Stimulated activated CD8-positive, alpha-beta memory T cell treated with anti-CD3 and anti-CD28 coated beads, Interleukin-15, amount 100 ng/mL, for 1 hour (primary cell): ENCODE measurements at places on chromosomes 5 and 9.

DNA sequence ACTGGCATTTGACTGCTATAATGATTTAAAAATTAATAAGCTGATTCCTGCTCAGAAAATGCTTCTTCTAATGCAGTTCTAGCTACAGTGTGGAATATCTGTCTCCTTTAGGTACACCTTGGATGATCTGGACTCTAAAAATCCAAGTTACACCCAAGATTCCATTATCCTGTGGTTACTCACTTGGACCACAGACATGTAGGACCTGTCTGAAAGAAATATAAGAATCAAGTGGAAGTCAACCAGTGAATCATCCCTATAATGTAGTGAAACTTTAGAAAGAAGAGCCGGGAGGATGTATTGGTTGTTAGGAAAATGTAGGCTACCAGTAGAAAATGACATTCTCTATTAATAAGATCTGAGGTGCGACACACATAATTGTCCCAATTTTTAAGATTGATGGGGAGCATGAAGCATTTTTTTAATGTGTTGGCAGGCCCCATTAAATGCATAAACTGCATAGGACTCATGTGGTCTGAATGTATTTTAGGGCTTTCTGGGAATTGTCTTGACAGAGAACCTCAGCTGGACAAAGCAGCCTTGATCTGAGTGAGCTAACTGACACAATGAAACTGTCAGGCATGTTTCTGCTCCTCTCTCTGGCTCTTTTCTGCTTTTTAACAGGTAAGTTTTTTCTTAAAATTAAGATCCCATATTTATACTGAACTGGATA, at the start of gene SPINK6:
Gene SPINK6, plus strand, starts transcription at position 512 of the 673 bp plus-strand sequence. Its CDS starts 55 bp downstream, at position 567.
- DNase-seq: no peak

- DNase-seq: no peak
Measured at GRCh38 chr5:112159435-112159834, 259.6 kb downstream of the EPB41L4A start.

DNA sequence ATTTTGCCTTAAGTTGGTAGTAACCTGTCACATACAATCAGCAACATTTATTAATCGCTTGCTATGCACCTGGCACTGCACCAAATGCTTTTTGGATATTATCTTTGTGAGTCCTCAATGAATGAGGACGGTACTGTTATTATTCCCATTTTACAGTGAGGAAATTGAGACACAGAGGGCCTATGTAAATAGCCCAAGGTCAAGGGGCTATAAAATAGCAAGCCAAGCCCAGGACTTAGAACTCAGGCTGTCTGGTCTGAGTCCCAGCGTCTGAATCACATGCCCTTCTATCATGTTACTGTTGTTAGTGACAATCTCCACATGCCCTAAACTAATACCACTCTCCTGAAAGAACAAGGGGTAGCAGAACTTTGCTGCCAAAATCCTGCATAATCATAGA, 60.0 kb downstream of the ERAP1 start:
- no peak for DNase-seq

DNA sequence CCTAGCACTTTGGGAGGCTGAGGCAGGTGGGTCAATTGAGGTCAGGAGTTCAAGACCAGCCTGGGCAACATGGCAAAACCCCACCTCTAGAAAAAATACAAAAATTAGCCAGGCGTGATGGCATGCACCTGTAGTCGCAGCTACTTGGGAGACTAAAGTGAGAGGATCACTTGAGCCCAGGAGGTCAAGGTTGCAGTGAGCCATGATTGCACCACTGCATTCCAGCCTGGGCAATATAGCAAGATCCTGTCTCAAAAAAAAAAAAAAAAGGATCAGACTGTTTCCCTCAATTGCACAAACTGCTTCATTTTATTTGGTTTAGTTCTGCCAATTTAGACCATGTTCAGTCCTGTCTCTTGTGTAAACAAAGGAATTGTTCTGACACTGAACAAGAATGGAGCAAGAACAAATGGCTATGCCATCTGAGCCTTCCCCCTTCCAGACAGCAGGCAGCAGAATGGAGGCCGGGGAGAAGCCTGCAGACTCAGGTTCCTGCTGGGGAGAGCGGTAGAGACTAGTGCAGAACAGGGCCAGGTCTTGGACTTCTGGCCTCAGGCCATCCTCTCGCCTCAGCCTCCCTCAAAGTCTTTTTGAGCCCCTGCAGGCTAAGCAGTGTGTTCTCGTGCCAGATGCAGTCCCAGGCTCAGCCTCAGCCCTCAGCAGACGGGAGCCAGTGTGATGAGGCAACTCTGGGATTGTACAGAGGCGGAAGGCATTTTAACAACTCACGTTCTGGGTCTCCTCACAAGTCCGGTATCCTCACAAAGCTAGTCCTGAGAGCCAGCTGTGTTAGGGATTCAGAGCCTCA, 18.2 kb downstream of the HNRNPH1 start:
- no peak for DNase-seq

- DNase-seq: no peak
Measured at GRCh38 chr5:81183811-81184748, 49.0 kb upstream of the CKMT2 start.

DNA sequence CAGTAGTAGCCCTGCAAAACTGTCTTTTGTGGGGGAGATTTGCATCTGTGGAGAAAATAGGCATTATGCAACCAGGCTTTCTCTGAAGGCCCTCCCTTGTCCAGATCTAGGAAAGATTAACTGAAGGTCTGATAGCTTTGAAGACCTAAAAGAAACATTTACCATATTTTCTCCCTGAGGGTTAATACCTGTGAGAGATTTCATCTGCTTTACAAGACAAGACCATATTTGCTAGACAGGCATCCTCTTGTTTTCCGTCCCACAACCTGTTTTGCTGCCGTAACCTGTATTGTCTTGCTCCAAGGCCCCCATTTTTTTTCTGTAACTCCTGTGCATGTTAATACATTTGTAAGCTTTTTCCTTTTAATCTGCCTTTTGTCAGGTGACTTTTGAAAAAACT, 1985.2 kb upstream of the CDH9 start:
- no peak for DNase-seq

DNA sequence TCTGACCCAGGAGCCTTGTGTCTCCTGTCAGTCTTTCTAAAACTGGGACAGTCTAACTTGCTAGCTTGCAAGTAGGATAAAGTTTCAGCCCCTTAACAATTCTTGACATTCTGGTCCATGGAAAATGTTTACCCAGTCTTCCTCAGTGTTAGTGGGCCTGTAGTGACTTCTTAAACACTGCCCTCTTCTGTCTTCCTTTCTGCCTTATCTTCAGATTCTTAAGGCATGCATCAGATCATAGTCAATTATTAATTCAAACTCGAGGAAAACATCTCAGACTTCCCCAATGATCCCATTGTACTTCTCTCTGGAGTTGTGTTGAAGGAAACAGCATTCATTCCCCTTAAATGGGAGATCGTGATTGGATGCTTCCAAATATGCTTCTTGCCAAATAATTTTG, 1199.8 kb downstream of the DTWD2 start:
- no peak for DNase-seq

GRCh38 chr5:73265641-73266040, 92.6 kb downstream of the TMEM174 start:
- DNase-seq: no peak

GRCh38 chr5:117013280-117013877, 438.8 kb upstream of the SEMA6A start:
- DNase-seq: no peak

GRCh38 chr9:36120705-36121104, 15.8 kb upstream of the GLIPR2 start:
- no peak for DNase-seq

DNA sequence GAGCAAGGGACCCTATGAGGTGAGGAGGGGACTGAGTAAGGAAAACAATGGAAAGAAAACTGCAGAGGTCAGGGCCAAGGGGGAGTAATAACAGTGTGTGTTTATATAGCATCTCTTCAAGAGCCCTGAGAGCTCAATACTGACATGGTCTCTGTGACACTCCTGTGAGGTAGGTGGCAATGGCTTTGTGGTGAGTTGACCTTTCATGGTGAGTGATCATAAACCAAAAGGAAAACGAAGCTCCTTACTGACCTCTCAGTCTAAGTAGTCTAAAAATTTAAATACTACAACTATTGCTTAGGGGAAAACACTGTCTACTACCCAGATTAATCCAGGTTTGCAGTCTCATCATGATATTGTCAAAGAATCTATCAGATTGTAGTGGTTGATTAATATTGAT, 130.9 kb downstream of the SNCAIP start:
- DNase-seq: no peak

DNA sequence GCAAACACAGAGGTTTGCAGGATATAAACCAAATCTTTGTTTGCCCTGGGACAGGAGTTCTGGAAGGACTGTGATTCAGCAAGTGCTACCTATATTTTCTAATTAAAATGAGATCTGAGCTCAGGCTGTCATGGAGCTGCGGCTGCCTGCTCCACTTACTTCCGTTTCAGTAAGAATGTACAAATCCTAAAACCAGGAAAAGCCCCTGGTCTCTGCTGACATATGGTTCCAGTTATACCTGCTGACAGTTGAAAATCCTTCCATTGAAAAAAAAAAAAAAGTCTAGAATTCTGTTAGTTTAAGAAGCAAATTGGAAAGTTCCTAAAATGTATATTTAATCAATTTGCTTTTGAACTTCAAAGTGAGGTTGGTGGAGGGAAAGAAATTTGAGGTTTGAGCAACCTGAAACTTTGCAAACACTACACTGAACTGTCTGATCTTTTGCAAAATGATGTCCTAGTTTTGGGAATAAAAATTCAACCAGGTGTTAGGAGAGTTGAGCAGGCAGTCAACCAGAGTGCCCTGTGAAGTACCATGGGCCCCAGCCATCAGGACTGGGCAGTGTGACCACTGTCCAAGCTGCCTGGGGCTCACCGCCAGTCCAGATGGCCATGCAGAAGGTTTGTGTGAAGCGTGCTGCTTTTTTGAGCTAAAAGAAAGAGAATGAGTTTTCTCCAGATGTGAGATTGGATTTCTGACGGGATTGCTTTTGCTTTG, 50.6 kb downstream of the SHB start:
- DNase-seq: no peak

GRCh38 chr9:88816141-88816540, 175.1 kb upstream of the S1PR3 start:
- no peak for DNase-seq

GRCh38 chr9:107738789-107739188, 249.2 kb upstream of the KLF4 start:
- no peak for DNase-seq

GRCh38 chr5:141032626-141033025, 18.5 kb upstream of the PCDHB1 start:
- no peak for DNase-seq

GRCh38 chr9:34169125-34169524, 9.7 kb upstream of the UBAP1 start:
- DNase-seq: no peak

- no peak for DNase-seq
Measured at GRCh38 chr9:114503009-114503408, 2.3 kb downstream of the WHRN start.

DNA sequence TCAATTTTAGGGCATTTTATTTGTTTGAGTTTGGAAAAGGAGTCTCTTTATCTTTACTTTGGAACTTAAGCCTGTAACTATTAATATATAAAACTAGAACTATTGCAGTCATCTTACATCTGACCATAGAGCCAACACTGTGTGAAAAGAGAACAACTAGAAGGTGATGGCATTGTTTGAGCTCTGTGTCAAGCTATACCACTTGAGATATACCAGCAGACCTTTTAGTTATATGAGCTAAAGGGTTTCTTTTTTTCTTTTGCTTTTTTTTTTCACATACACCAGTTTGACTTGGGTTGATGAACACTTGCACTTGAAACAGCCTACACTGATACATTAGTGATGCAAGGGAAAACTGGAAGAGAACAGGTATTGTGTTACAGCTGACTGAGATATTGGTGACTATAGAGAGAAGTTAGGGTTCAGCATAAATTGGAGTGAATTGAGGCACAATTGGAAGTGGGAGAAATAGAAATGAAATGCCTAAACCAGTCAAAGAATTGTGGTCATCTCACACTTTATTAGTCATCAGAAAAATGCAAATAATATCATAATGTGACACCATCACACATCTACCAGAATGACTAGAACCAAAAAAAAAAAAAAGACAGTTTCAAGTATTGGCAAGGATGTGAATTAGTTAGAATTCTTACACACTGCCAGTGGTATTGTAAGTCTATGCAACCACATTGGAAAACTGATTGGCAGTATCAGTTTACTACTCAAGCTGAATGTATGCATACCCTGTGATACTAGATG, 60.9 kb downstream of the ADRB2 start:
- DNase-seq: no peak

- no peak for DNase-seq
Measured at GRCh38 chr5:93304456-93305250, 276.4 kb downstream of the NR2F1-AS1 start.

- DNase-seq: no peak
Measured at GRCh38 chr5:136014049-136015002, 14.5 kb upstream of the TGFBI start.

- no peak for DNase-seq
Measured at GRCh38 chr5:173517648-173518047, 98.8 kb downstream of the BOD1 start.

DNA sequence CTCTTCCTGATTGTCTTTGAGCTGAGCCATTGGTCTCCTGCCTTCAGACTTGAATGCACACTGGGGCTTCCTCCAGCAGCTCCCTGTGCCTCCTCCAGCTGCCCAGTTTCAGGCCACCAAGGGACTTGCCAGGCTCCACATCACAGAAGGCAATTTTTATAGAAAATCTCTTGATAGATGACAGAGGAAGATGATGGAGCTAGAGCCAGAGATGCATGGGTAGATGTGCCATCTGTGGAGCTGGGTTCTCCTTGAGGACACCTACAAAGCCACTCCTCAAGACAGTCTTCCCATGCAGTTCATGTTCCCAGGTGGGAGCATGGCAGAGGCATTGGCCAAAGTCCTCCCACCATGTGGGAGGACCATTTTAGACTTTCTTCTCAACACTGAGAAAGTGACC, 239.6 kb upstream of the IRX1 start:
- DNase-seq: no peak

DNA sequence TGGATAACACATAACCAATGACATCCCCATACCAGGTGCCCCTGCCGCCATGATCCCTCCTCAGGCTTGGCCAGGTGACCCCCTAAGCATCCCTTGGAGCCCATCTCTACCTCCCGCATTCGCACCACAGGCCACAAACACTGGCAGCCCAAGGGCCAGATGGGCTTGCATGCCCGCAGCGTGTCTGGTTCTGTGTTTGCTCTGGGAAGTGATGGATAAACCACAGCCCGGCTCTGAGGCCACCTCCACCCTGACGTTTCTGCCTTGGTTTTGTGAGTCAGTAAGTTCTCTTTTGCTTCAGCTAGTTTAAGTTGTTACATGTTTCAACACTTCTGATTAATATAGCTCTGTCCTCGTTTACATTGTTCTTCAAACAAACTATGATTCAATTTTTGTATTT, 172.4 kb upstream of the PHYKPL start:
- DNase-seq: no peak

GRCh38 chr5:115349001-115349817, 52.8 kb upstream of the CCDC112 start:
- no peak for DNase-seq

DNA sequence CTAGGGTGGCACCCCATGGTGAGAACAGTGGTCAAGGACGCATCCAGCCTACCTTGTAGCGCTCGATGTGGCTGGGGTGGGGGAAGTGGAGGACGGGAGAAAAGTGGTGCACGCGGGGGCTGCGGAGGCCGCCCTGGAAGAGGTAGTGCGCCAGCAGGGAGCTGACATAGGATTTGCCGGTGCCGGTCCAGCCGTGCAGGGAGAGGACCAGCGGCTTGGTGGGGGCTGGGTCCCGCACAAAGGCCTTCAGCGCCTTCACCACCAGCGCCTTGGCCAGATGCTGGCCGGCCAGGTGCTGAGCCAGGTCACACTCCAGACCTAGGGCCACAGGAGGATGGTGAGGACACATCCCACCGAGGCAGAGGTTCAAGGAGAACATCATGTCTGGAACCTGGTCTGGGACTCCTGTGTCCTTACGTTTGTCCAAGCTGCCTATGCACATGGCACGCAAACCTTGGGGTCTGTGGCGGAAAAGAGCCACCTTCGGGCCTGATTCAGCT, 797 bp downstream of the TOR2A start:
- DNase-seq: no peak
